ENCODE measurements at places on chromosomes 13 and 19.

GRCh38 chr19:37401078-37401477 lies 30.2 kb downstream of the ZNF527 start:
- DNase-seq = no peak

DNA sequence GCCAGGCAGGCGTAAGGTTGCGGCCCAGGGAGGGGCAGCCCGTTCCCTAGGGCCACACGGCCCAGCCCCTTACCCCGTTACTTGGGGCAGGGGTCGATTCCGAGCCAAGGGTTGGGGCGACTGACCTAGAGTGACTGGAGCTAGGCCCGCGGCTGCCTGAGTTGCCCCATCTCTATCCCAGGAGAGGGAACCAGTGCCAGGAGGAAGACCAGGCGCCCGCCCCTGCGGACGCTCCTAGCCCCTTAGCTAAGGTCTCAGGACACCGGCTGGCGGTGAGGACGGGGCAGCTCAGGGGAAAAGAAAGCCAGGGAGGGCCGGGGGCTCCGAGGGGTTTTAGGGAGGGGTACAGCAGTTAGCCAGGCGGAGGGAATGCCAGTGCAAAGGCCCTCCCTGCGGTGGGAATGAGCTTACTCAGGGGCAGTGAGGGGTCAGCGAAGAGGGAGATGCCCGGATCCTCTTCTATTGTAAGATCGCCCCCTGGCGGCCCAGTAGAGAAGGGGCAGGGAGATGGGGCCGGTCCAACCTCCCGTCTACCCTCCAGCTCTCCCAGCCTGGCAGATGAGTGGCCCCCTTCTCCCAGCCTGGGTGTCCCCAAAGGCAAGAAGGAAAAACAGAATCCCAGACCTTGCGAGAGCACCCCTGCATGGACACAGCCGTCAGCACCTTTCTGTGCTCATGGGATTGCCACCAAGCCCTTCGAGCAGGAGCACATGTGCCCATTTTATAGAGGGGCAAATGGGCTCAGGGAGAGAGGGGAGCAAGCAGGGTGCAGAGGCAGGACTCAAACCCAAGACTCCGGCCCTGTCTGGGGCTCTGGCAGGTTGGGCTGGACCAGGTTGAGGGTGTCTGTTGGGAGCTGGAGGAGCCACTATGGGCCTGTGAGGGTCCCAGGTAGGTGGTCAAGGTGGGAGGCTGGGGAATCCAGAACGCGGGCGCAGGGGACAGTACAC lies 16.3 kb downstream of the CILP2 start:
- peak; percentile 41 for DNase-seq

DNA sequence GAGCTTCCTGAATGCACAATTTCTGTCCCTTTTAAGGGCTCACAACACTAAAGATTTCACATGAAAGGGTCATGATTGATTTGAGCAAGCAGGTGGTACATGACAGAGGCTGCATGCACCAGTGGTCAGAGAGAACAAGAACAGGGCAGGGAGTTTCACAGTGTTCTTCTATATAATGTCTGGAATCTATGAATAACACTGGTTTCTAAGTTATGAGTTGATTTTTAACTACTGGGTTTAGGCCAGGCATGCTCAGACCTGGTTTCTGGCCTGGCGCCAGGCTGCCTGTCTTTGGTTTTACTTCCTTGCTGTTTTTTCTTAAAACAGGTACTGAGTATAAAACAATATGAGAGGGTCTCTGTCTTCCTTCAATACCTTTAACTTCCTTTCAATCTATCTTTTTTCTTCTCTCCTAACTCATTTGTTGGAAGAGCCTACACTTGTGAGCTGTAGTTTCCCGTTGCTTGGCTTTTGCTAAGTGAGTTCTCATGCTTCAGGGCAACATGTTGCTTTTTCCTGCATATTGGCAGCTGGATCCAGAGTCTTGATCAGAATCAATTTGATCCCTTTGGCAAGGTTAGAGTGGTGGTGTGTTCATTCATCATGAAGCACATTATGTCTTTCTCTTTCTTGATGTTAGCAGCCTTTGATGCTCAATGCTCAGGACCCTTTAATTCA lies 38.5 kb upstream of the FGF14 start:
- DNase-seq = no peak

DNA sequence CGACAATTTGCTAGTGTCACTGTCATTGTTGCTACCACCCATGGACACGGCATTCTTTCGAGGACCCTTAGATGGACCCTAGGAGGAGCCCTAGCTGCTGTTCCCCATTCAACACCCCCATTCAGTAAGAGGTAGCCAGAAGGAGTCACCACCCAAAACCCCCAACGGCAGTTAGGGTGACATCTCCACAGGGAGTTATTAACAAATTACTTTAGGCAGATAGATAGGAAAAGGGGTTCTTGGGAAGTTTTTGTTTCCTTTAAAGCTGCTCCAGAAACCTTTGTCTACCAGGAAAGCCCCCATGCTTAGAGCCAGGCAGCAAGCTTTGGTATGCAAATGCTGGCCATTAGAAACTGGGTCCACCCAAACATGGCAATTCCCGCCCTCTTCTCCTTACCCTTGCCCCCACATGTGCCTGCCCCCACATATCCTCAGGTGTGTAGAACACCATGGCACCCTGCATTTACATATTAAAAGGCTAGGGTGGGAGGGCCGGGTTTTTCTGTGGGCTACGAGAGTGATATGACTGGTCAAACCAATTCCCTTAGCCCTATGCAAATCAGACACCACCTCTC lies 190.9 kb downstream of the SLITRK6 start:
- DNase-seq = no peak

DNA sequence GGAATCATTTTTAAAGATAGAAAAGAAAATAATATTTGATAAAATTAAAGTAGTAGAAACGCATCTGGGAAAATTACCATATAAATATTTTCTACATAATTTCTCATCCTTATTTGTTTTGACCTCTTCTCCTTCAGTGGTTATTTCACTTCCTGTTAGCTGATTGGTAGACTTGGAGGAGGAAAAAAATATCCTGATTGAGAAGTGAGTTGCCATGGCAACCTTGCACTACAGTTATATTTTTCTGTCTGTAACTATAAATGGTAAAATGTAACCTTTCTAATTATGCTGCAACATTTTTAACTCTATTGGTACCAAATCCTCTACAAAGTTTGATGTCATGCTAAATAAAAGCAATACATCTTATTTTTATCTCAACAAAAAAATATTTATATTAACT lies 45.2 kb downstream of the SCEL start:
- DNase-seq = no peak

GRCh38 chr19:6947745-6948144 lies 60.4 kb downstream of the ADGRE1 start:
- peak; percentile 8 for DNase-seq

DNA sequence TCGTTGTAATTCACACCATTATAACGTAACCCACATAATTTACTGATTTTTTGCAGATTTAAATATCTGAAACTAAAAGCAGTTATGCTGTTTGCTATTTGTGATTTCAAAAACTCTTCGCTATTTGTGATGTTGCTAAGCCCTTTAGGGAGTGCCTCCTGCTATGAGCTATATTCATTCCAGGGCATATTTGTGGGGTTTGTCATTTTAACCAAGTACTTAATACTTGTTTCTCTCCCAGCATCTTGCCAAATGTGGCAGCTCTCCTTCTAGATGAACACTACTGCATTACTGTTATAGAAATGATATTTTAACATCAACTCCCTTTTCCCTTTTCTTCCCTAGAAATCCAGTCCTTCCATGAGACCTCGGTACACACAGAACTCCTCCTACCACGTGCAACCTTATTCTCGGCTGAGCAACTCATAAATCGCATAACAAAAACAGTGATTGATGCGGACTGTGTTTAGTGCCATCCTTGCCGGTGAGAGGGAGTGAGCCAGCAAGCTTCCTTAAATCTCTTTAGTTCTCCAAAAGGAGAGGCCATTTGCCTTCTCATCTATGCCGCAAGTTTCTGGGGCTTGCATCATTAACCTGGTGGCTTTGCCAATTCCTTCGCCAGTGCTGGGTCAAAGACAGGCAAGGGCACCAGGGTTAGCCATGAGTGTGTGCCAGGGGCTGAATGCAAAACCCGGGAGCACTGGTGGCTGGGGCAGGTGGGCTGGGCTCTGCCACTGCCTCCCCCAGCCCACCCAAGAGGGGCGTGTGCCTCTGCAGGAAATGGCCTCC lies 33.4 kb downstream of the RFX2 start:
- DNase-seq = no peak

All from CD4-positive, alpha-beta T cell treated with Interleukin-6 at 100 ng/mL for 8 hours (primary cell).